M059J (cell line): ENCODE measurements at places on chromosomes 1 and 21.

- no peak for DNase-seq
Observed at GRCh38 chr1:156513185-156513584, 12.6 kb upstream of the MEF2D start.

DNA sequence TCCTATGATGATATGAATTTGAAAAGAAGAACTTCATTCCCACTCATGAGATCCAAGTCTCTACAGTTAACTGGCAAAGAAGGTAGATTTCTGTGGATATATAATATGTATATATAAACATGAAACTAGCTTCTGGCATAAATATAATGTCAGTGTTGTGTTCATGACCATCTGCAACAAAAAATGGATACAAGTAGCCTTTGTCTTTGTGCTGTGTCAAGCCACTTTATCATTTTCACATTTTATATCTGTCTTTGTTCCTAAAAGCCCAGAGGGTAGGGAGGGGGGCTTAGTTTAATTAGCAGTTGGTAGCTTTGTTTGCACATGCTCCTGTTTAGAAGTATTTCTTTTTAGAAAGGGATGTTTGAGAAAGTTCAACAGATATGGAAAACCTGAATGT is 56.2 kb upstream of the FASLG start:
- DNase-seq: no peak

GRCh38 chr1:87473203-87473661 is 144.6 kb downstream of the LMO4 start:
- peak; percentile 67 for DNase-seq

- DNase-seq: peak; percentile 78
Observed at GRCh38 chr1:67347688-67348472, 40.2 kb downstream of the IL12RB2 start.

DNA sequence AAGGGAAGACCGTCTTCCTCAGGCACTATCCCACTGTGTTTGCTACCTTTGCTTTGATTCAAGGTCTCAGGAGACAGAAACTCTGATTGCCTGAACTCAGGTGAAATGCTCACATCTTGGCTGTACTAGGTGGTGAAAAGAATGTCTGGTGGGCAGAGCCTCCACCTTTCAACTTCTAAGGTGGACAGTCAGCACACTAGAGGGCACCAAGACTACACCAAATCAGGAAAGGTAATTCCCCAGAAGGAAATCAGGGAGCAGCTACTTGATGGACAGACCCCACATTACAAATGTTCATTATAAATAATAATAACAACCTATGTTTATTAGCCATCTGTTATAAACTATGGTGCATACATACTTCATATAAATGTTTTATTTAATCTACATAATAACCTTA is 220.9 kb downstream of the ATG4C start:
- DNase-seq: peak; percentile 19

DNA sequence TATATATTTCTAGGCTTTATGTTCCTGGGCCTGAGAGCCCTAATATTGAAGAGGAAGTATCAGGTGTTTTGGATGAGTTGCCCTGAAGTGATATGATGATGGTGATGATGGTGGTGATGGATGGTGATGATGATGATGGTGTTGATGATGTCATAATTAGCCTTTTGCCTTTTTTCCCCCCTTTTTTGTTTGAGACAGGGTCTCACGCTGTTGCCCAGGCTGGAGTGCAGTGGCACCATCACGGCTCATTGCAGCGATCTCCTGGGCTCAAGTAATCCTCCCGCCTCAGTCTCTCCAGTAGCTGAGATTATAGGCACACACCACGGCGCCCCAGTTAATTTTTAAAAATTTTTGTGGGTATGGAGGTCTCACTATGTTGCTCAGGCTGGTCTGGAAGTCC is 76.5 kb downstream of the CNST start:
- DNase-seq: no peak

DNA sequence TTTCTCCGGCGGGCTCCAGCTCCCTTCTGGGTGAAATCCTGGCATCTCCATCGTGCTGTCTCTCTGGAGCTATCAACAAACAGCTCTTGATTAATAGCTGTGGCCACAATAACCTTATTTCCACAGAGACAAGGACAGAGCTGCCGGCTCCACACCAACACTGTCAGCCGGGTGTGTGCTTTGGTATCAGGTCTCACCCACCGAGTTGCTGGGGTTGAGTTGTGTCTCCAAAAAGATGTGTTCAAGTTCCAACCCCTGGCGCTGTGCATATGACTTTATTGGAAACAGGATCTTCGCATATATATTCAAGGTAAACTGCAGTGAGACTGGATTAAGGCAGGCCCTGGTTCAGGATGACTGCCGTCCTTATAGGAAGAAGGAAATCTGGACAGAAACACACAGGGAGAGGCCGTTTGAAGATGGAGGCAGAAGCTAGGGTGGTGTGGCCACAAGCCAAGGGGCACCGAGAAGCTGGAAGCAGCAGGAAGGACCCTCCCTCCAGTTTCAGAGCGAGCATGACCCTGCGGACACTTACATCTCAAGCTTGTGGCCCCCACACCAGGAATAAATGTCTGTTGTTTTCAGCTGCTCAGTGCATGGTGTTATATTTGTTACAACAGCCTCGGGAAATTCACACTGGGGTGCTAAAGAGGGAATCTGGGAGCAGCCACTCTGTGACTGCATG is 88.4 kb upstream of the TMPRSS2 start:
- no peak for DNase-seq

DNA sequence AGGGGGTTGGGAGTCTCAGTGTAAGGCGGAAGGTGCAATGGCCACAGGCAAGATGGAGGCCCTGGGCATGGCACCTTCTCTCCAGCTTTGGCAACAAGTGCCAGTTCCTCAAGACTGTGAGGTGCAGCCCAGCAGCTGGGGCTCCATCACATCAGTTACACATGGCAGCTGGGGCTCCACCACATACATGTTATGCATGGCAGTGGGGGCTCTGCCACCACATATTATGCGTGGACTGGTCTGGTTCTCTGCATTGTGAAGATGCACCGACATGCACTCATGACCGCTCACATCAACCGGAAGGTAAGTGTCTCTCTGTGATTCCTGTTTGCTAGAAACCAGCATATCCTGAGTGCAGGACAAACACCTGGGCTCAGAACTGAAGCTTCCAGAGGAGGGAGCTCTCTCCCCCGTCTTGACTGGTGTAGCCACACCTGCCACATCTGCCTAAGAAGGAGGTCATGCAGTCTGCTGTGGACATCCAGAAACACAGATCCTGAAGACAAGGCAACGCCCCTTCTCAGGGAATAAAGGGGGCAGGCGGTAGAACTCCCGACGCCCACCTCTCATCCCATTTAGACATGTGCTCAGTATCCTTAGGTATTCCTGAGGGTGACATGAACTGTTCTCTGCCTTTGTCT is 104.1 kb upstream of the TMPRSS2 start:
- DNase-seq: peak; percentile 68

DNA sequence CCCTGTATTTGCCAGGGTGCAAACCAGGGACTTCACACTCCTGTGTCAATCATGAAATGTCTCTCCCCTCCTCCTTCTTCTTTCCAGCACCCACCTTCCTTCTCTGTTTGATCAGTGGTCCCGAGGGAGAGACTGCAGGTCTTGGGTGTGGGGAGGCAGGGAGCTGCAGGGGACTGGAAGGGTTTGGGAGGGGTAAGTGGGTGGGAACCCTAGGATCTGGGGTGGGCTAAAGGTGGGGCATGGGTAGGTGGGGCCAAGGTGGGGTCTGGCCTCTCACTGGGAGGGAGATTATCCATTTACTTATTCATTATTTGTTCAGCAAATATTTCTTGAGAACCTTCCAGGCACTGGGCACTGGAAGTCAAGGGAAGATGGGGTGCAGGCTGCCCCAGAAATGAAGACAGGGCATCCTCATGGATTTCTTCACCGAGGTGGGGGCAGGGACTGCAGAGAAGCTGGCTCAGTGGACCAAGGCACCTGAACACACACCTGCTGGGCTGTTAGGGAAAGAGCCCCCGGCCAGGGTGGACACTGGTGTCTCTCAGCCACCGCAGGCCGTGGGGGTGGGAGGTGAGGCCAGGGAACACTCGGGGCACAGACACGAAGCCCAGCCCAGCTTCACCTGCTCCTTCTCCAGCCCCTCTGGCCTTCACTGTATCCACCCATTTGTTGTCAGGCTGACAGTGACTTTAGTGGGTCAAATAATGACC is 193.9 kb upstream of the C1orf174 start:
- DNase-seq: no peak

GRCh38 chr1:59952065-59952464 is 25.5 kb upstream of the CYP2J2 start:
- no peak for DNase-seq

DNA sequence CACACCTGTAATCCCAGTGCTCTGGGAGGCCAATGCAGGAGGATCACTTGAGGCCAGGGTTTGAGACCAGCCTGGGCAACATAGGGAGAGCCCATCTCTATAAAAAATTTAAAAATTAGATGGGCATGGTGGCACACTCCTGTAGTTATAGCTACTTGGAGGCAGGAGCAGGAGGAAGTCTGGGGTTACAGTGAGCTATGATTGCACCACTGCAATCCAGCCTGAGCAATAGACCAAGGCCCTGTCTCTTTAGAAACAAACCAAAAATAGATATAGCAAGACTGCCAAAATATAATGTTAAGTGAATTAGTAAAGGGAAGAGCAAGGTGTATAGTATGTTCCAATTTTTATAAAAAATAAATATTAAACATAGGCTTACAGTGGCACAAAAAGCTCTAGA is 28.8 kb downstream of the PLEKHO1 start:
- DNase-seq: no peak

DNA sequence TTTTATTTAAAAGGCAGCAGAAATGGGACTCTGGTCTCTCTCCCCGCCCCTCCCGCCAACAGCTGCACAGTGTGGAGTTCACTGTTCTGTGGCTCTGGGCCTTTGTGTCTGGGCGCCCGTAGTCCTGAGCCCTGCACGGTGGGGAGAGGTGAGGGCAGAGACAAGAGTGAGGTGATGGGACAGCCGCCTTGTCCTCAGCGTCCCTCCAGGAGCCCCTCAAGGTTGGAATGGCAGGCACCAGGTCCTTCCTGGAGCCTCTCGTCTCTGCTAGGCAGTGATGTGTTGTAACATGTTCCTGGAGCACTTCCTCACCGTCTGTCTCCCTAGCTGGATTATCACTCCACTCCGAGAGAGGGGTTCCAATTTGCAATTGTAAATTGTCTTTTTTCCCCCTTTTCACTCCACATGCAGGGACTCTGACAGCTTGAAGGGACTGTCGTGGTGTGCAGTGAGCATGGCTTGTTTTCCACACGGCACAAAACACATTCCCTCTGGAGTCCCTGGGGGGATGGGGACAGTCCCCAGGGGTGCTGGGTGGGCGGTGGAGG is 44.6 kb upstream of the C1orf174 start:
- no peak for DNase-seq

GRCh38 chr1:41882068-41882477 is 36.6 kb downstream of the HIVEP3 start:
- DNase-seq: no peak

- peak; percentile 95 for DNase-seq
Observed at GRCh38 chr1:5424802-5425703, 567.2 kb downstream of the NPHP4 start.

- no peak for DNase-seq
Observed at GRCh38 chr21:39527664-39528381, 76.1 kb downstream of the SH3BGR start.

GRCh38 chr1:159141584-159142390 is 29.6 kb upstream of the CADM3 start:
- DNase-seq: peak; percentile 36

GRCh38 chr1:118325550-118326225 is 140.7 kb upstream of the SPAG17 start:
- peak; percentile 17 for DNase-seq

- peak; percentile 79 for DNase-seq
Observed at GRCh38 chr1:195604287-195604686, 1004.0 kb downstream of the KCNT2 start.
